ENCODE measurements at places on chromosomes 2 and 18. TPM values are rescaled to one million over a fixed set of nuclear protein-coding genes. Genes with fewer than 3 reads are reported as not detected.
A peak's percentile ranks its signal among the peaks of the same experiment; 100 is the strongest.

GRCh38 chr18:77658751-77659448 lies 409.3 kb downstream of the GALR1 start:
- no peaks in the 10 kb centered on the region for H3K36me3 ChIP-seq
- H3K27ac ChIP-seq, result no peak overlapping the region
- H3K4me1 ChIP-seq, result no peaks in the 10 kb centered on the region
- no peak for DNase-seq
- H3K27me3 ChIP-seq, result peaks cover 7% of the 10 kb centered on the region
- H3K4me3 ChIP-seq, result no peak overlapping the region

- no peak overlapping the region for H3K27ac ChIP-seq
- no peak overlapping the region for H3K4me3 ChIP-seq
- H3K4me1 ChIP-seq, result no peaks in the 10 kb centered on the region
- no peaks in the 10 kb centered on the region for H3K36me3 ChIP-seq
- no peak for DNase-seq
- no peaks in the 10 kb centered on the region for H3K27me3 ChIP-seq
These were observed 248.4 kb downstream of the GLI2 start for GRCh38 chr2:120984046-120984445.

DNA sequence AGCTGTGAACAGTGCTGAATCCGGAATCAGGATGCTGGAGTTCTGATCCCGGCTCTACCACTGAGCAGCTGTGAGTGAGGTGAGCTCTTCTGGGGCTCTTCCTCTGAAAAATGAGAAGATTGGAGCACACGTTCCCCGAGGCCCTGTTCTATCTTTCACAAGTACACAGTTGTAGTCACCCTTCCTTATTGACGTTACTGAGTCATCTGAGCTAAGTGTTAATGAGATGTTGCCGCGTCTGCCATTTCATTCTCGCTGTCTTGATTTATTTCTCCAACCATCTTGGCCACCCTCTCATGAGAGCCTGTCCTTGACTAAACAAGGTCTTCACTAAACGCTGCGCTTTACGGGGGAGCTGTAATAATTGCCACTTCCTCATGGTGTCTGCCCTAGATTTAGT lies 31.9 kb upstream of the EFR3B start:
- no peak overlapping the region for H3K4me3 ChIP-seq
- no peaks in the 10 kb centered on the region for H3K36me3 ChIP-seq
- DNase-seq, result no peak

- no peak overlapping the region for H3K27ac ChIP-seq
- no peaks in the 10 kb centered on the region for H3K27me3 ChIP-seq
- DNase-seq, result no peak
- H3K36me3 ChIP-seq, result no peaks in the 10 kb centered on the region
These were observed 163.9 kb downstream of the CDH2 start for GRCh38 chr18:28013066-28013465.

DNA sequence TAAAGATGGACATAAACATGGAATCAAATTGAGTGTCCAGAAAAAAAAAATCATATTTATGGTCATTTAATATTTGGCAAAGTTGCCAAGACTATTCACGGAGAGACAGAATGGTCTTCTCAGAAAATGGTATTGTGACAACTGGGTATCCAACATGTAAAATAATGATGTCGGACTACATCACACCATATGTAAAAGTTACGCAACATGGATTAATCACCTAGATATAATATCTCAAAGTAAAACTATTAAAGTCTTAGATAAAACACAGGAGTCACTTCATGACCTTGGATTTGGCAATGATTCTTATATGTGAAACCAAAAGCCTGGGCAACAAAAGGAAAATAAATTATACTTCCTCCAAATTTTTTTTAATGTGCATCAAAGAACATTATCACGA lies 1591.7 kb upstream of the DDX18 start:
- DNase-seq, result no peak
- H3K36me3 ChIP-seq, result no peaks in the 10 kb centered on the region
- H3K27me3 ChIP-seq, result no peaks in the 10 kb centered on the region
- no peak overlapping the region for H3K4me3 ChIP-seq
- no peaks in the 10 kb centered on the region for H3K4me1 ChIP-seq
- H3K27ac ChIP-seq, result no peak overlapping the region

DNA sequence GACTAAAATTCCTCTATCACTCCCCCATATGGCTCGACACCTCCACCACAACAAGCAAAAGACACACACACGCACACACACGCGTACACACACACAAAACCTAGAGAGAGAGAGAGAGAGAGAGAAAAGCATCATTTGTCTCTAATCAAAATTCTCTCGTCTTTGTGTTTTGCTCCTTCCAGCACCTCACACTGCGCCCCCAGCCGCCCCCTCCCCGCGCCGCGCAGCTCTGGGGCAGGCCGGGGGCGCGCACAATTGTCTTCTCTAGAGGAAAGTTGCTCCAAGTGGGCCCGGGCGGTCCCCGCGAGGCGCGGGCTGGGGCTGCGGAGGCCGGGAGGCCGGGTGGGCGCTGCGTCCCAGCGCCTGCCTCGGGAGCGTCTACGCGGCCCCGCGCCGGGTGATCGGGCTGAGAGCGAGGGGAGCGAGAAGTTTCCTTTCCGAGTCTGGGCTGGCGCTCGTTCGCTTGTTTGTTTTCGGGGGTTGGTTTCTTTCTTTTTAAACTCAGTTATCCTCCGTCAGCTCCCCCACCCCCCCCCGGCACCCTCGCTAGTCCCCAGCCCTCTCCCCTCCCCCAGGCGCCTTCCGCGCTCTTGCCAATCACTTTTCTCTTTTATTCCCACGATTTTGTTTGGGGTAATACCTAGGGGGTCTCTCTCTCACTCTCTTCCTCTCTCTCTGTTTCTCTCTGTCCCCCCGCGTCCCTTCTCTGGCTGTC lies 4.1 kb downstream of the ZEB2 start:
- H3K4me1 ChIP-seq, result peaks cover 30% of the 10 kb centered on the region
- peaks cover 2% of the 10 kb centered on the region for H3K36me3 ChIP-seq
- no peak for DNase-seq
- peak overlapping the region; percentile 90 for H3K4me3 ChIP-seq
- peaks cover 37% of the 10 kb centered on the region for H3K27me3 ChIP-seq

DNA sequence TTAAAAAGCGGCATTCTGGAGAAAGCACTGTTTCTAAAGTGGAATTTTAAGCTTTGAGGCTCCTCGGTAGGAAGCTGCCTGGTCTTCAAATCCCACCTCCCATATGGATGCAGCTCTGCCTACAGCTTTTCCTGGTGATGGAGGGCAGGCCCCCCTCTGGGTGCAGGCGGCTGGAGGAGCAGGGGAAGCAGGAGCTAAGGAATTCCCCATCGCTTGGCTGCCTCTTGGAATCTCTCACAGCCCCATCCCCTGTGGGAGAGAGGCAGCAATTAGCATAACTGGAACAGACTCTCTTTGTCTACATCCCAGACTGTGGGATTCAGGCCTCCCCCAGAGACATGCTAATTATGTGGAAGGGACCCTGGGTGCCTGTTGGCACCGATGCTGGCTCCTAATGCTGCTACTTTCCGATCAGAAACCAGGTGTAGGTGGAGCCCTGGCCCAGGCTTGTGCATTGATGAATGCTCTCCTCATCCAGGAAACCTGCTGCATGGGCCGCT lies 51.3 kb downstream of the LIPG start:
- no peak overlapping the region for H3K27ac ChIP-seq
- no peaks in the 10 kb centered on the region for H3K36me3 ChIP-seq
- H3K4me1 ChIP-seq, result no peaks in the 10 kb centered on the region
- no peaks in the 10 kb centered on the region for H3K27me3 ChIP-seq

- H3K27ac ChIP-seq, result no peak overlapping the region
- no peak overlapping the region for H3K4me3 ChIP-seq
- DNase-seq, result peak; percentile 13
- no peaks in the 10 kb centered on the region for H3K36me3 ChIP-seq
- no peaks in the 10 kb centered on the region for H3K4me1 ChIP-seq
- no peaks in the 10 kb centered on the region for H3K27me3 ChIP-seq
These were observed 180.4 kb downstream of the MBD5 start for GRCh38 chr2:148201075-148202004.

DNA sequence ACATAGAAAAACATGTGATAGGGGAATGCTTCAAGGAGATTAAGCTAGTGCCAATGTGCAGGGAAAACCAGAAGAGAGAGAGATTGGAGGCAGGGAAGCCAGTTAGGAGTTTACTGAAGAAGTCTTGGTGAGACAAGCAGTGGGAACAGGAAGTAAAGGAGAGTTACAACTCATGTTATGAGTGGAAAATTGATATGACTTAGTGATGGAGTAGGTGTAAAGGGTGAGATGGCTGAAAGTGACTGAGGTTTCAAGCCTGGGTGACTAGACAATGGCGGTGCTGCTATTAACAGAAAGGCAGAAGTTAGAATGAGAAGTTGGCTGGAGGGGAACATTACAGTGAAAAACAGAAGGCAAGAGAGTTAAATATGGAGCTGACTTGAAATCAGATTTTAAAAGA lies 16.5 kb downstream of the DOK1 start:
- H3K27me3 ChIP-seq, result no peaks in the 10 kb centered on the region
- no peak overlapping the region for H3K27ac ChIP-seq
- no peaks in the 10 kb centered on the region for H3K36me3 ChIP-seq
- no peak overlapping the region for H3K4me3 ChIP-seq
- no peak for DNase-seq

DNA sequence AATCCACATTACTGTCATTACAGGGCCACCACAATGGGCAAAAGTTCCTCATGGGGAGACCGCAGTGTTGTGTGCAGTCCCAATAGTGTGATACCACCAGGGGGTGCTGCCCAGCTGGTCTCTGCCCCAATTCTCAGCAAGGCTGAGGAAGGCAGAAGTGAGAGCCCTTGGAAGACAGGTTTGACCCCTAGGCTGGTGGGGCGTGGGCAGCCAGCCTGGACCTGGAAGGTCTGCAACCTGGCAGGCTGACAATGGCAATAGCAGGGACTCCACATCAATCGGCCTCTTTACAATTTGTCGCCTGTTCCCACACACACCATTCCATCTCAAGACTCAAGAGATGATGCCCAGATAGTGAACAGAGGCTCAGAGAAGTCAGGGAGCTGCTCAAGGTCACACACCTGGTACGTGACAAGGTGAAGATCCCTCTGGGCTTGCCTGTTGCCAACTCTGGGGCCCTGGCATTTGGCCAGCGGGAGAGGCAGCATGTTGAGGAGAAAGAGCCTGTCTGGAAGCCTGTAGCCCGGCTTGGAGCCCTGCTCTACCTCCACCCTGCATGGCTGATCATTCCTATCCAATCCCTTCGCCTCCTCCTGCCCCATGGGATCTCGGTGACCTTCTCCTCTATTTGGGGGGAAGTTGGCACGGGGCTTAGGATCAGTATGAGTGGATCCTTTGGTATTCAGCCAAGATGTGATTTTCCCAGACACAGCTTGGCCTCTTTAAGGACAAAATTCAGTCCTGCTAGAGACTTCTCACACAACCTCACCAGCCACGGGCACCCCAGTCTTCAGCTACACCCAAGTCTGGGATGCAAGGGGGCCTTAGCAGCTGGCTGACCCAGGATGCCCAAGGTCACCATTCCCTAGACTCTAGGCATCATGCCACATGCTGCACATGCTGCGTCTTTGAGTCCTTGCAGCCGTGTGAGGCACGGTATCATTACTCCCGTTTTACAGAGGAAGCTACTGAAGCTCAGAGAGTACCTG lies 2.9 kb upstream of the ATOH8 start:
- H3K27ac ChIP-seq, result no peak overlapping the region
- no peaks in the 10 kb centered on the region for H3K36me3 ChIP-seq
- no peak overlapping the region for H3K4me3 ChIP-seq

GRCh38 chr2:123717636-123718334 lies 307.3 kb upstream of the CNTNAP5 start:
- no peaks in the 10 kb centered on the region for H3K4me1 ChIP-seq
- H3K27ac ChIP-seq, result no peak overlapping the region
- H3K4me3 ChIP-seq, result no peak overlapping the region
- no peak for DNase-seq
- H3K36me3 ChIP-seq, result no peaks in the 10 kb centered on the region

GRCh38 chr2:22189893-22190480 lies 1066.2 kb downstream of the TDRD15 start:
- no peaks in the 10 kb centered on the region for H3K36me3 ChIP-seq
- no peak for DNase-seq
- H3K4me3 ChIP-seq, result no peak overlapping the region
- H3K27ac ChIP-seq, result no peak overlapping the region

GRCh38 chr2:182038576-182038975 lies 52.9 kb downstream of the PPP1R1C start:
- no peak overlapping the region for H3K27ac ChIP-seq
- DNase-seq, result no peak
- no peaks in the 10 kb centered on the region for H3K36me3 ChIP-seq
- H3K27me3 ChIP-seq, result no peaks in the 10 kb centered on the region

DNA sequence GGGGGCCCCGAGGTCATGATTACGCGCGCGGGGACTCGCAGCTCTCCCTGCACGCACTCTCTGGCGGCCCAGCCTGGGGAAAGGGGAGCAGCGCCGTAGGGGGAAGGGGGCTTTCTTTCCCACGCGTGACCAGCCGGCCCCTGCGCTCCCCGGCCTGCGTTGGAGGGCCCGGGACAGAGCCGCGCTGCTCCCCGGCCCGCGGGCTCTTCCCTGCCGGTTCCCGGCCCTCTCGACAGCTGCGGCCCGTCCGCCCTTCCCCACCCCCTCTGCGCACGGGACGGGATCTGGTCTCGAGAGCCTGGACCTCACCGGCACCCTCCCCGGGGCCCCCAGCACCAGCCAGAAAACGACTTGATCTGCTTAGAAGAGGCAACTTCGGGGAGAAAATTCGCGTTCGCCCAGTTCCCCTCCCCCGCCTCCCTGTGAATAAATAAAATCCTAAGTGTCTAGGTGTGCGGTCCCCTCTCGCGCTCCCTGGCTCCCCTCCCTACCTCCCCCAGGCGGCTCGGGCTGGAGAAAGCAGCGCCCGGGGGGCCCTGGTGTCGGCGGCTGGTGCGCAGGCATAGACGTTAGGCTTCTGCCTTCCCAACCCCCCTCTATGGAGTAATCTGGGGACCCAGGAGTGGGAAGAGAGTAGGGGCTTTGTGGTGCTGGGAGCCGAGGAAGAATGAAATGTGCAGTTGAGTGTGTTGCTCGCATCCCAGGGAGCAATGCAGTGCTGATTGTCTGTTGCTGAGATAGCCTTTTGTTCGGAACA lies 803 bp upstream of the FIGN start:
- no peaks in the 10 kb centered on the region for H3K4me1 ChIP-seq
- no peak for DNase-seq
- no peaks in the 10 kb centered on the region for H3K36me3 ChIP-seq
- H3K27ac ChIP-seq, result no peak overlapping the region
- peaks cover 42% of the 10 kb centered on the region for H3K27me3 ChIP-seq

DNA sequence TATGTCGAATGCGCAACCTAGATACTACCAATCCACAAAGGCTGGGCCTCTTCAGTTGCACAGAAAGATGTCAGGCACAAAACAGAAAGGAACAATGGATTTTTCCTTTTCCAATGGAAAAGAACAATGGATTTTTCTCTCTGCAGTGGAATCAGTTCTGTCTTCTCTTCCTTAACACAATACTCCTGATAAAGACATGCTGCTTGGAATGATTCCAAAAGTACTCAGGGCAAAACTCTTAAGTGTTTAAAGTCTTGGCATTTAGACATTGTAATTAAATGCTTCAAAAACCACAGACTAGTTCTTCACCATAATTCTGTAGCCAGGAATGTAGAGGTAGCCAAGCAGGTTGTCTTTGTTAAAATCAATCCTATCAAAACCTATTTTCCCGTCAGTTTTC lies 46.7 kb upstream of the FLACC1 start:
- no peaks in the 10 kb centered on the region for H3K27me3 ChIP-seq
- H3K36me3 ChIP-seq, result peaks cover 18% of the 10 kb centered on the region
- H3K4me1 ChIP-seq, result peaks cover 41% of the 10 kb centered on the region
- no peak for DNase-seq
- no peak overlapping the region for H3K27ac ChIP-seq

ARID5A gene
- total RNA-seq, result 233 TPM

RIT2 gene
- not detected for total RNA-seq

PARD3B gene
- 0.26 TPM for total RNA-seq

PLA2R1 gene
- not detected for total RNA-seq

POMC gene
- total RNA-seq, result 5.9 TPM

CXCR4 gene
- total RNA-seq, result 83.3 TPM

SUPT7L gene
- 35.2 TPM for total RNA-seq

GKN1 gene
- not detected for total RNA-seq

CXCR1 gene
- not detected for total RNA-seq

PDE1A gene
- total RNA-seq, result not detected

ABCG8 gene
- total RNA-seq, result not detected

DNMT3A gene
- 101 TPM for total RNA-seq

PRSS56 gene
- not detected for total RNA-seq

Measured in activated T-helper 1 cell treated with anti-CD3 and anti-CD28 coated beads, Interleukin-12 subunit alpha, Interleukin-12 subunit beta, Interleukin-2, Interleukin-4 antibody, amounts not matched to agents 30 ng/mL and 10 ng/mL and 1 ng/mL, durations not matched to agents 14 hours and 24 hours and 36 hours (primary cell).